ENCODE measurements at places on chromosomes 1 and 21.

GRCh38 chr1:205916541-205916940 is 26.7 kb downstream of the SLC26A9 start:
- DNase-seq: no peak

DNA sequence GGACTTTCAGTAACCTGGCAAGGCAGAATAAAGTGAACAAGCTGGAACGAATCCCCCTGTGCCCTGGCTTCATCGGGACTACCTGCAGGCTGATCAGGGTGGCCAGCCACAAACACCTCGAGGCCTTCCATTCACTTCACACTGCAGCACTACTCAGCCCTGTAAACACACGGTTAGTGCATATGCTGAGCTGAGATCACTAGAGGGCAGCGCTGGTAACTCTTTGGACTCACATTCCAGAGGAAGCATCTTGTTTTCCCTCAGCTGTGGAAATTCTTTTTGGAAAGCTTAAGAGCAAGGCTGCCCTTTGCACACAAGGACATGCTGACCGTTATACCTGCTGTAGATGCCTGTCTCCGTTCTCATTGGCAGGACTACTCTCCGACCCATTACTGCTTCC is 32.1 kb downstream of the PCSK9 start:
- DNase-seq: peak; percentile 75

DNA sequence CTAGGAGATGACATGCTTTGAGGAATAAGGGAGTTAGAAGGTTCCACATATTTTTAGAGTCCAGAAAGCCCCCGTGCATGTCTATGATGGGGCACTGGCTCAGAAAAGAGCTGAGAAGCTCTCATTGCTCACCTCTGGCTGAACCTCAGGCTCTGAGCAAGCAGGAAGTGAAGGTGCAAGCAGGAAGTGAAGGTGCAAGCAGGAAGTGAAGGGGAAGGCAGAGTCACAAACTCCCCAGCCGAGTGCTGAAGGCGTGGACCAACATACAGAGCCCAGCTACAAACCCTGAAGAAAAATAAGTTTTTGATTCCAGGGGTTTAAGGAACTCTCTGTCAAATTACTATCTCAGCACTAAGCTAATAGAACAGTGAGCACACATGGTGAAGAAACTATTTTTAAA is 7.0 kb downstream of the KRTAP10-8 start:
- DNase-seq: no peak

- DNase-seq: no peak
These were observed 16.5 kb downstream of the CTSS start for GRCh38 chr1:150748878-150749719.

GRCh38 chr1:242088875-242089274 is 90.0 kb upstream of the MAP1LC3C start:
- DNase-seq: no peak

All from NCI-H82 (cell line).